ENCODE measurements at places on chromosomes 3 and 15.

DNA sequence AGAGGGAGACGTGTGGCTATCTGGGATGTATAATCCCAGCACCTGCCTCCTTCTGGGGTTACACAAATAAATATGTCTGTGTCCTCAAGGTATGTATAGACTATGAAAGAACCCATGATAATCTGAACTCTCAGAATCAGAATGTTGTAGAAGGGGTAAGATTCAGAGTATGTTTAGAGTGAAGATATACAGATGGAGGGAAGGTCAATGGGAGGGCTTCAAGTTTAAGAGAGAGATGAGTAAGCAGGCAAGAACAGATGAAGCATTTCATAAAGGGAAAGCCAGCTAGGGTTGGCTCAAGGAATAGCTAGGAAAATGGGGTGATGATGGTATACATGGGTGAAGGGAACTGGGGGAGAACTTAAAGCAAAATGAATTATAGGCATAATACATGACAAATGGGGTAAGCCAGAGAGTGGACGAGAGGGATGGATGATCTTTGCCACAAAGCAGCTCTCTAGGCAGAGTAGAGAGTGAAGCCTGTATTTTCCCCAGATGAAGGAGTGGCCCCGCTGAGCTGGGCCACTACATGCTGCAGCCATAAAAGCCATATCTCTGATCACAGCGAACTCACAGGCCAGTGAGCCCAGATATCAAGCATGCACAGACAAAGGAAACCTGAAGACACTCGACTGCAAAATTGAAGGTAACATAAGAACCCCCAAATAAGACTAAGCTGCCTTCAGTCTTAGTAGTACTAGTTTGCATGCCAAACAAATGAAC is 15.9 kb upstream of the ZBTB38 start:
- DNase-seq = no peak

- DNase-seq = no peak
Measured at GRCh38 chr3:77682162-77682561, 642.3 kb downstream of the ROBO2 start.

GRCh38 chr3:188468662-188469061 is 314.7 kb downstream of the LPP start:
- DNase-seq = no peak

DNA sequence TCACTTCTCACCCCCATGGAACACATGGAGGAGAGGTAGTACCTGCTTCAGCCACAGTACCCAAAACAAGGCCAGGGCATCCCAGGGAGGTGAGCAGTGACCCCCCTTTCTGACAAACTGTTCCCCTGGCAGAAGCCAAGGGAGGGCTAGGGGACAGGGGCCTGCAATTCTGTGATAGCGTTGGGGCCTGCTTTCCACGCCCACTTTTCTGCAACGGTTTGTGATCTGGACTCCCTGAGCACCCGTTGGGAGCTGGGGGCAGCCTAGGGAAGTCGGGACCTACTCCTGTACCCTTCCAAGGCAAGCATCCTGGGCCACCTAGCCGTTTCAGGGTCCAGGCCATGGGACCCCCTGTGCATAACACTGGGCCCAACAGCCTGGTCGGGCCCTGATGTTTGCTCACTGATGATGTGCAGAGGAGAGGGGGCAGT is 996 bp upstream of the DNAJA4 start:
- DNase-seq = no peak

DNA sequence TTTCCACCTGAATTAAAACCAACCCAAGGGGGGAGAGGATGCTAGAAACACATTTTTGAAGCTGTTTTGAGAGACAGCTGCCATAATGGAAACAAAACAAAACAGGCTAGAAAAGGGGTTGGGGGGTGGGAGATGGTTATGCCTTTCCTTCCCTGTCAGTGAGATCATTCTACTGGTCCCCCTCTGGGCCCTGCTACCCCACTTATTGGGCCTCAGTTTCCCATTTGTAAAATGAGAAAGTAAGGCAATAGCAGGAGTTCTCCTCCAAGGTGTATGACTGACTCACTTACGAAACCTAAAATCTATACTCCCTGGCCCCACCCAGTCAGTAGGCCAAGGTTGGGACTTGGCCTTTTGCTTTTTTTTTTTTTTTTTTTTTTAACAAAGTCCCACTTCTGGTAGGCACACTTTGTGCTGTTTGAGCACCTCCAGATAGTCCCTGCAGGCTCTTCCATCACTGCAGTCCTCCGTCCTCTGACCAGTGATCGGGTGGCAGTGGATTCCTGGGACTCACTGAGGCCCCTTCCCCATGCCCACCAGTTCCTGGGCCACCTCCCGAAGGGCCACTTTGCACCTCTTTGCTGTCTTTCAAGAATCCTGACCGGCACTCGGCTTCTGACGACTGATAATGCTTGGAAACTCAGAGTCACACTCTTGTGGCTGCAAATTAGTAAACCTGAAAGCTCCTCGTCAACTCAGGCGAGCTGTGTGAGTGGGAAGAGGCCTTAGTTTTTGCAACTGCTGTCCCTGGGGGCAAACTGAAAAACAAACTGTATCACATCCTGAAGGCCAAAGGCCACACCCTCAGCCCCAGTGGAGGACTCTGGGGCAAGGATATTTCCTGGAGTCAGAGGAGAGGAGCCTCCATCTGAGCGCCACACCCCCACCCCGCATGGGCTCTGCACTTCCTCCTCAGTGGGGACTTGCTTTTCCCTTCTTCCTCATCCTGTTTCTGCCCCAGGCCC is 6.7 kb upstream of the PSTPIP1 start:
- DNase-seq = peak; percentile 47

DNA sequence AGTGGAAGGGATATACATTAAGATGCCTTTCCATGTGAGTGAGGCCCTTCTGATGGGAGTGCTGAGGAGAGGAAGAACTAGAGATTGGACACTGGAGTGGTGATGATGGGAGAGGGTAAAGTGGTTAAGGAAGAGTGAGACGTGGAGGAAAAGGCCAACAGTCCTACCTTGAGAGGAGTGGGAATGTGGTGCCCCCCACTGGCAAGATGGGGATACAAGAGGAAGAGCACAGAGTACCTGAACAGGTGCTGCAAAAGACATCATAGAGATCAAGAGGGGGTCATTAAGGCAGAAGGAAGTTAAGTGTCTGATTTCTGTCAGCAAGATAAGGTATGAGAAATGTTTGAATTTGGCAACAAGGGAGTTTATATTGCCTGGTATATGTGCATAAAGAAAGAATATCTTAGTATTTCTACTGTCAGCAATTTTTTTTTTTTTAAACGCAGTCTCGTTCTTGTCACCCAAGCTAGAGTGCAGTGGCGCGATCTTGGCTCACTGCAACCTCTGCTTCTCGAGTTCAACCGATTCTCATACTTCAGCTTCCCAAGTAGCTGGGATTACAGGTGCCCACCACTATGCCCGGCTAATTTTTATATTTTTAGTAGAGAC is 34.0 kb downstream of the ARIH2 start:
- peak; percentile 14 for DNase-seq

DNA sequence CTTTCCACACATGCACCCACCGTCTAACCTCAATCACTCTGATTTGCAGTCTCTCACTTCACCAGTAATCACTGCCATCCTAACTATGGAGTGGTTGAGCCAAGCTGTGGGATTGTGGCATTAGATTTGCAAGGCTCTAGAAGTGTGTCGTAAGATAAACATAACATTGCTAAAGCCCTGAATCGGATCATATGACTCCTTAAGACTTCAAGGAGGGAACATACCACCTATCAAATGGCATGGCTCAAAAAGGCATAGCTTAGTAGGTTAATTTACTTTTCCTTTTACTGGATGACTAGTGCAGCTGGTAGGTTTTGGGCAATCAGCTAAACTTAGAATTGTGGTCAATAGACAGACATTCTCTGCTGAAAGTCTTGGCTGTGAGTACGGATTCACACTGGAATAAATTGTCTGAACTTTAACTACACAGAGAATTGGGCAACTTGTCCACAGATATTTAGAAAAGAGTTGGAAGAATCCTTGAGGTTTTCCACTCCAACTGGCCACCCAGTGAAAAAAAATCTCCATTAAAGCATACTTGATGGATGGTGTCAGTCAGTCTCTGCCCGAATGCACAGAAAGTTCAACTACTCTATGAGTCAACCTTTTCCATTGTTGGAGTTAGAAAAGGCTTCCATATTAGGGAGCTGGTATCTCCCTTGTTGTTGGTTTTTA is 476.7 kb upstream of the CBLB start:
- DNase-seq = no peak

DNA sequence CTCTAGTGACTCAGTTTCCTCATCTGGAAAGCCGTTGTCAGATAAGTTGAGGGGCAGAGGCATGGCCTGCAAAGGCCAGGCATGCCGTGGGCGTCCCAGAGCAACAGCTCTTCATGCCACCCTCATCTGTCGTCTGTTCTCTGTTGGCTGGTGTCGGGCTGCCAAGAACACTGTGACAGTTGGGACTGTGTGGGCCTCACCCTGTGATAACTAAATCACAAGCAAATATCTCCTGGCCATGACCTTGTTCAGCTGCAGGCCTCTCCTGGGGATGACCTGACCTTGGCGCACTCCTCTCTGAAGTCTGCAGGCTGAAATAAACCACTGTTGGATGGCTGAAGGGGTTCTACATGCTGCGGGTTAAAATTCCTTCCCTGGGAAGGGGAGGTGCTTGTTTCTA is 145.9 kb downstream of the SHQ1 start:
- no peak for DNase-seq

DNA sequence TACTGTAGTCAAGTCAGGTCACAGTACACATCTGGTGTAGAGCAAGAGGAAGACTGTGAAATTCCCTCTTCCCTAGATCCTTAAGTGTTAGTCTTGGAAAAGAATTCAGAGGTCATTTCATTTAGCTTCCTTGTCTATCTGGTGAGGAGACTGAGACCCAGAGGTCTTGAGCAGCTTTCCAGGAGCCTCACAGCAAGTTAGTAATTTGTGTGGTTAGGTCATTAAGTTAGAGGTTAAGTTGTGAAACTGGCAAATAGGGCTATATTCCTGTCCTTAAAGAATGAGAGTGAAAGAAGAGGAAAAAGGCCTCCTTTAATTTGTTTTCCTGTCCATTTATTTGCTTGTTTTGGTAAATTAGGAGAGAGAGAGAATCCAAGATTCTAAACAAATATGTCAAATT is 9.0 kb downstream of the PODXL2 start:
- DNase-seq = no peak

GRCh38 chr3:47425383-47425778 is 44.6 kb downstream of the PTPN23 start:
- no peak for DNase-seq

GRCh38 chr3:136114421-136114820 is 81.7 kb downstream of the MSL2 start:
- no peak for DNase-seq
